Activated T-helper 9 cell treated with anti-CD3 and anti-CD28 coated beads, Interleukin-2, amount 50 U/mL, for 16 hours (primary cell): ENCODE measurements at places on chromosomes 1 and 21.

DNA sequence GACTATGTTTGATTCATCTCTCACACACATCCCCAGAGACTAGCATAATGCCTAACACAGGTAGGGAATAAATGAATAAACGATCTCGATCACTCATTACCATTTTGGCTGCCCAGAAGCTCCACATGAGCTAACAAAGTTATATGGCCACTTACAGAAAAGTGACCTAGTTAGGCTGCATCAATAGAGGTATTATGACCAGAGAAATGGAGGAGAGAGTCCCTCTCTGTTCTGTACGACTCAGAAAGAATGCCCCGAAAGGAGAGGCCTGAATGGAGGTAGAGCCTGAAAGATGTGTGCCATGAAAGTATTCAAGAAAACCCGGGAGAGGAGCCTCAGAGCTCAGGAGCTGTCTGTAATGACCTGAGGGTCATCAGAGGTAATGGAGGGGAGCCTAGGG, 208.2 kb upstream of the GRIK3 start:
- no peak for DNase-seq

DNA sequence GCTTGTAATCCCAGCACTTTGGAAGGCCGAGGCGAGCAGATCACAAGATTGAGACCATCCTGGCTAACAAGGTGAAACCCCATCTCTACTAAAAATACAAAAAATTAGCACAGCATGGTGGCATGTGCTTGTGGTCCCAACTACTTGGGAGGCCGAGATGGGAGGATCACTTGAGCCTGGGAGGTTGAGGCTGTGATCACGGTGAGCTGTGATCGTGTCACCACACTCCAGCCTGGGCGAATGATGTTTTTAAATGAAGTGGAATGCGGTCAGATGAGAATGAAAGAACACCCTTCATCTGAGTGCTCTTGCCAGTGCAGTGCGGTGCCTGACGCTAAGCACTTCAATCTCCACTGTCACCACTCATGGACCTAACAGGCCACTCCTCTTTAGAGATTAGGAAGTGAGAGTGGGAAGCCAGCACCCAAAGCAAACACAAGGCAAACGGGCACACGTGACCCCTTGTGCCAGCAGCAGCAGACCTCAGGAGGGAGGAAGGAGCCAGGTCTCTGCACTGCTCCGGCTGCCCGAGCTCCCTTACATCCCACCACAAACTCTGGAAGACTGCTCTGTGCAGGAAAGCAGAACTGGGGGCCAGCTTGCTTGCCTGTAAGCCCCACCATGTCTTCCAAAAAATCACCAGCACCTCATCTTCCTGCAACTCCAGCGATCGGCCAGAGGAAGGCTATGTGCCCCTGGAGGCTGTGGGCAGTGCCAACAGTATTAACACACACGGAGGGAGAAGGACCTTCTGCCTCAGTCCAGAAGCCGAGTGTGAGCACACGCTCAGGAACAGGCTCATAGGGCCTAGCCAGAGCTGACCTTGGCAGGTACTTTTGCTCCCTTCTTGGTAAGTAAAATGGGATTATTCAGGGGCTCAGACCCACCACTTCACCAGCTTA, 9.7 kb downstream of the CTNNBIP1 start:
- no peak for DNase-seq

DNA sequence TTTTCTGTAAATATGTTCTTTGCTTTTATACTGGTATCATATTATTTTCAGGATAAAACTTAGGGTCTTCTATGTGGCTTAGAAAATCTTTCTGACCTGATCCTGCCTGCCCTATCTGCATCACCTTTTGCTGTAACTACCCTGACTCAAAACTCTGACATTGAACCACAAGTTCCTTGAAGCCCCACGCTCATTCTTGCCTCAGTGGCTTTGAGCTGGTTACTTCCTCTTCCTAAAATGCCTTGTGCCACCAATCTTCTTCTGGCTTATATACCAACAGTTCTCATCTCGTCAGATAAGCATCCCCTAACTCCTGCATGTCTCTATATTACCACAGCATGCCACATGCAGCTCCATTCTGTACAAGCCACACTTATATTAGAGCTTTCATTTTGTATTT, 84.5 kb upstream of the LRRC7 start:
- no peak for DNase-seq

- DNase-seq: no peak
Observed at GRCh38 chr21:36874665-36875064, 91.8 kb downstream of the HLCS start.

GRCh38 chr1:59703226-59703917, 111.4 kb upstream of the HOOK1 start:
- DNase-seq: no peak

DNA sequence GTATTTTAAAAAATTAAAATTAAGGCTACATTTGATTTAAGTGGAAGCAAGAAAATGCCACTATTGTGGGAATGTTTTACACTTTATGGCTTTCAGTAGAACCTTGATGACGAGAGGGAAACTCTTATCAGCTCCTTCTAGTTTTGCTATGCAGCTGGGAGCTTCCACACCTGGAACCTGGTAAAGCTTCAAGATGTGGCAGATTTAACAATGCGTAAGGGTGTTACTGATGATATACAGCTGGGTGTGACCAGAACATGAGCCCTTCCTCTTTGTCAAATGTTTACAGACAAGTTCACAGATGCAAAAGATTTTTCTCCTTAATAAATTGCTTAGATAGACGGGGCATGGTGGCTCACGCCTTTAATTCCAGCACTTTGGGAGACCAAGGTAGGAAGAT, 20.3 kb downstream of the TTC13 start:
- no peak for DNase-seq

- DNase-seq: no peak
Observed at GRCh38 chr1:63555480-63555879, 32.2 kb downstream of the EFCAB7 start.

DNA sequence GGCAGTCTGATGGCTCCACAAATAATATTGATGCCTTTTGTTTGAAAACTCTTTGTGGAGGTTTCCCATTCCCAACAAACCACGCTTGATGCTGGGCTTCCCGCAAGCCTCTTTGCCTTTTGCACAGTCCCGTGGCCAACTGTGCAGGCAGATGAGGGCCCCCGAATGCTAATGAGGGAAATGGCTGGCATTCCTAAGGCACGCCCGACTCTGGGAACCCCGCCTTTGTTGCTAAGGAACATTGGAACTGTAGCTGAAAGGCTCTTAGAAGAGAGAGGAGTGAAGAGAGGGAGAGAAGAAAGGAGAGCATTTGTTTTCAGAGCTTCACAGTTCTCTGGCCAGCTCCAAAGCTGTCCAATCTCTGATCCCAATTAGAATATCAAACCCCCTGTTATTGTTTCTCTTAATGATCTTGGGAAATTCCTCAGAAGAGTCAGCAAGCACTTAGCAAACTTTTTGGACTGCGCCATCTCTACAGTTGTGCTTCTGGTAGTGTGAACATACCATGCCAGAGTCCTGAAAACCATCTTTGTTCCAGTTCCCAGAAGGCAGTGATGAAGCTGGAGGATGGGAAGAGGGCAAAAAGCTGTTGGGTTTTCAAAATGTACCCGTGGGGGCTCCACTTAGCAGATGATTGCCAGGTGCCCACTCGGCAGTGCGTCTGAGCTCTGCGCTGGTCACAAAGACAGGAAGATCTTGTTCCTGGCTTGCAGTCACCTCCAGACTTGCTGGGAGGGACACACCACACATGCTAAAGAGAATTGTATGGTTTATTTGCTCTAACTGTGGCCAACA, 60.1 kb upstream of the CYP2J2 start:
- no peak for DNase-seq

GRCh38 chr1:207059881-207060280, 6.8 kb downstream of the PFKFB2 start:
- DNase-seq: no peak

DNA sequence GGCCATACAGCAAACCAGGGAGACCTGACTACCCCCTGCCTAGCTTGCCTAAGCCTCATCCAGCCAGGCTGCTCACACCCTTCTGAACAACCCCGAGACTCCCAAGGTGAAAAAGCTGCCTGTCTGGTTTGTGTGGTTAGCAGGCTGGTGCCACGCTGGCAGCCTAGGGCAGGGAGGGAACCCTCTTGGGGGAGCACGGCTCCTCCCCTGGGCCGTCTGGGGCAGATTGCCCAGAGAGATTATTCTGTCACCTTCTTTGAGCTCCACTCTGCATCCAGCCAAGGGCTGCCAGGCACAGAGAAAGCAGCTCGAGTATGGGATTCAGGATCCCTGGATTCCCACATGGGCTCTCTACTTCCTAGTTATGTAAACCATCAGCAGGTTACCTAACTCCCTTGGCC, 27.5 kb upstream of the TCEA3 start:
- no peak for DNase-seq

- DNase-seq: no peak
Observed at GRCh38 chr1:162035241-162035640, 11.6 kb upstream of the OLFML2B start.

- no peak for DNase-seq
Observed at GRCh38 chr1:39569034-39569433, 7.6 kb downstream of the PABPC4 start.
